T1000 (cell line): ENCODE measurements at places on chromosomes 1 and 21.

DNA sequence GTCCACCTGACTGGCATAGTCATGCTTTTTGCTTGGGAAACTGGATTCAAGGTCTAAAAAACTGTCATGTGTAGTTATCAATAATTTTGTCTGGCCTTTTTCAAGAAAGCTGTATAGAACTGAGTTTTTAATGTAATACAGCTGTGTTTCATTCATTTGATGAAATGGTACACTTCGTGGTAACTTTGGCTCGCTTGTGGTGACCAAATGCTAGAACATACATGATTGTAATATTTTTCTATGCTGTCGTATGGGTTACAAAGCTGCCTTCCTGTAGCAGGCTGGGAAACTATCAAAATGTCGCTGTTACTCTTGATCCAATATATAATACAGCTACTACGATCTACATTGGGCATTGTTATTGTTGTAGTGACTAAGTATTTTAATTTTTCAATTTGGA lies 2.1 kb downstream of the LRRC42 start:
- DNase-seq = no peak

- DNase-seq = no peak
These were observed 16.8 kb upstream of the INTS3 start for GRCh38 chr1:153711026-153711425.

DNA sequence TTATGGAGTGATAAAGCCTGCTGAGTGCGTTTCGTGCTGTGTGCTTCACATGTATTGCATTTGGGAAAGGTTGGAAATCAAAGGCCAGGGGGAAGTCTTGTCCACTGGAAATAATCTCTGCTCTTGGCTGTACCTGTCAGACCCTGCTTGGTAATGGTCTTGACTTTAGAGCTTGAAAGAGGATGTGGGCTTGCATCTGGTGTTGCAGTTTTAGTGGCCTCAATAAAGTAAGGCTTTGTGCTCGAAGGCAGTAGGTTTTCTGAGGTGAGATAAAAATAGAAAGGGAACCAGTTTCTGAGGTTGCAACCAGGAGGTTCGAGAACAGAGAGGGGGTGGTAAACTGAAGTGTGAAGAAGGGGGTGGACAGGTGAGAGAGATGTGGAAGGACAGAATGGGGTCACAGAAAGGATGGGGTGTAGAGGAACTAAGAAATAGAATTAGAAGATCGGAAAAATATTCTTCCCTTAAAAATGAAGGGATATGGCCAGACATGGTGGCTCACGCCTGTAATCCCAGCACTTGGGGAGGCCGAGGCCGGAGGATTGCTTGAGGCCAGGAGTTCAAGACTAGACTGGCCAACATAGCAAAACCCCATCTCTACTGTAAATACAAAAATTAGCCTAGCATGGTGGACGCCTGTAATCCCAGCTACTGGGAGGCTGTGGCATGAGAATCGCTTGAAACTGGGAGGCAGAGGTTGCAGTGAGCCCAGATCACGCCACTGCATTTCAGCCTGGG lies 1.5 kb downstream of the S100PBP start:
- no peak for DNase-seq

GRCh38 chr1:156458181-156458503 lies 42.4 kb downstream of the MEF2D start:
- DNase-seq = no peak

- DNase-seq = no peak
These were observed 11.3 kb downstream of the LRRC47 start for GRCh38 chr1:3785045-3785444.

DNA sequence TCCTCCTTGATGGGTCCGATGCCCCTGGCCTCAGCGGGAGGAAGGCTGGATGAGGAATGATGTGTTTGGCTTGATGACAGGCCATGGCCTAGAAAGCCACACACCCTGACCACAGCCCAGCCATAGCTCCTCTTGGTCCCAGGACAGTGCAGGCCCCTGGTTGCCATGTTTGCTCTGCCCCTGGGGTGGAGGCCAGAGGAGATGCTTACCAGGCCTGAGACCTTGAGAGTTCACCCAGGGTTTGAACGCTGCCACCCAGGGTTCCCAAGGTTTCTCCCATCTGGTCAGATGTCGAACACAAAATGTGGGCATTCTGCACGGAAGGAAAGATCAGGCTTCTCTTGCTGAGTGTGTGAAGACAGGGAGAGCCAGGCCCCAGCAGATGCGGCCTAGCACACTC lies 2.6 kb downstream of the C1orf226 start:
- no peak for DNase-seq

DNA sequence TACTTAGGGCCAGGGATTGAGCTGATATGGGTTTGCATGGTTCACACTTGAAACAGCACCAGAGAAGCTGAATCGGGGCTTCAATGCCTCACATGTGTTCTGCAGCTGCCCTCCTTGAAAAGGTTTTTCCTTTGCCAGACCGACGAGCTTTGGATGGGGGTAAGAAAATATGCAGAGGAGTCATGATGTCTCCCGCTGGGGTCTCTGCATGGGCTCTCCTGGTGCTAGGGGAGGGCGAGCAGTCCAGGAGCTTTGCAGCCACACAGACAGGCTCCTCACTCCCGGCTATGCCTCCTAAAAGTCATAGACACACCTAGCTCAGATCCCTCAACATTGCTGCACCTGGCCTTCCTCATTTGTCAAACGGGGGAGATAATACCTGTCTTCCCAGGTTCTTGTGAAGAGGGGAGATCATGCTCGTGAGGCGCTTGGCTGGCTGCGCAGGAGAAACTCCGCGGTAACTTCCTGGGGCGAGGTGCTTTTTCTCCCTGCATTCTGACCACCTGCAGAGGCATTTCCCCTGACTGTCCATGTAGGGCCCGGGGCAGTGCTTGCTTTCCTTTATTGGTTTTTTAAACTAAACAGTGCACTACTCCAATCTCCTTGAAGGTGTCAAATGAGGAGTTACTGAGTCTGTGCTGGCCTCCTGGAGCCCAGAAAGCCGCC lies 112.4 kb downstream of the PLXNA2 start:
- DNase-seq = no peak

DNA sequence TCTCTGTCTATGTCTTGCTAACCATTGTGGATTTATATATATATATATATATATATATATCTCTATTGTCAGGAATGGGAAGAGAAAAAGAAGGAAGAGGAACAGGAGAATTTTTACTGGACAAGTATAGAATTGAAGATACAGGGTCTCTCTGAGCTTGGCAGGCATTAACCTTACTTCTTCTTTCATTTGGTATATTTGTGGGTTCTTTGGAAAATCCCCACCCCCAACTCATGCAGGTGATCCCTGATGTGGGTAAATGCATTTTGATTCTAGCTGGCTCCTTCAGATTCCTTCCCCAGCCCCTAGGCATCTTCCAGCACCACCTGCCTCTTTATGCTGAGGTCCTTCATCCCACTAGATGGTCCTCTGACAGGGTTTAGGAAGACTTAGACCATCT lies 78.8 kb upstream of the TRABD2B start:
- DNase-seq = no peak

DNA sequence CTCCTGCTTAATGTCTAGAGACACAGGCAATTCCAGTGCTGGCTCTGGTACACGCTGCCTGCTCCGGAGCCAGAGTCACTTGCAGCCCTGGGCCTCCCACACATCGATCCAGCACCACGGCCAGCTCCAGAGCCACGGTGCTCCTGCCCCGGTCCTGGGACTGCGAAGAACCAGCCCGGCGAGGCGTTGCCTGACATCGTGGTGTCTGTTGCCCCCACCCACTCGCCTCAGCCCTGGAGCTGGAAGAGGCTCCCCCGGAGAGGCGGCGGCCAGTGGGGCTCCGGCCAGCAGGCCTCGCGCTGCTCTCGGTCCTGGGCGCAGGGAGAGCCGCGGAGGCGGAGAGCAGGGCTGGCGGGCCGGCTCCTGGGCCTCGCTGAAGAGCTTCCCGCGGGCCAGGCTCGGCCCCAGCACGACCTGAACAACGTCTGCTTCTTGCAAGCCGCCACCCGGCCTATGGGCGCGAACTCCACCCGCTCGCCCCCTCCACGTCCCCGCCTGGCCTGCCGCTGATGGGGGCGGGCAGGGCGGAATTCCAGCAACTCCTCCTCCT lies 364.8 kb downstream of the CEP170 start:
- DNase-seq = peak; percentile 64

GRCh38 chr1:205214756-205215155 lies 3.3 kb upstream of the DSTYK start:
- DNase-seq = no peak

GRCh38 chr1:202968895-202969295 lies 1.8 kb upstream of the CYB5R1 start:
- DNase-seq = no peak

DNA sequence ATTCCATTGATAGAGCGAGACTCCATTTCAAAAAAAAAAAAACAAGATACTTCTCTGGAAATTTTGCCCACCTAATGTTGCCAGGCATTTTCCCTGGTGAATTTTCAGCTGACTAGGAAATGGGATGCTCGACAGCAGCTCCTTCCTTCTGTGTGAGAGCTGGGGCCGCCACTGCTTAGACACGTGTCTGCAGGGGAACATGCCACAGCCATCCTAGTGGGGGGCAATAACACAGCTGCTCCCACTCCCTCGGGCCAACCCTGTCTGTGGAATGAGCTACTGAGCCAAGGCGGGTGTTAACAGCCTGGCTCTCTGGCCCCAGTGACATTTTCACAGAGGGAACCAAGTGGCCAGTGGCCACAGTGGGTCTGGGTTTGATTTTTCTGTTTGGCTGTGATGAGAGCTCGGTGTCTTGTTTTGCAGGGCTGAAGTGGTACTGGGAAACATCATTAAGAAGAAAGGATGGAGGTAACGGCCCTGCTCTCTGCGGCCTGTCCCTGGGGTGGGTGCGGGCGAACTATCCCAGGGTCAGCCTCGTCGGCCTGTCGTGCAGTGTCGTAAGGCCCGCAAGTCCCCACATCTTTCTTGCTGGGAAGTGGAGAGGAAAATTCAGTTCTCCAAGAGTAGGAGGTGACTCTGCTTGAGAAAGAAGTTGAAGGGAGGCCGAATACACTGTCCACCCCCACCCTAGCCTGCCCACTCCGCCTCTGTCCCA lies 39.2 kb downstream of the KCNAB2 start:
- no peak for DNase-seq

DNA sequence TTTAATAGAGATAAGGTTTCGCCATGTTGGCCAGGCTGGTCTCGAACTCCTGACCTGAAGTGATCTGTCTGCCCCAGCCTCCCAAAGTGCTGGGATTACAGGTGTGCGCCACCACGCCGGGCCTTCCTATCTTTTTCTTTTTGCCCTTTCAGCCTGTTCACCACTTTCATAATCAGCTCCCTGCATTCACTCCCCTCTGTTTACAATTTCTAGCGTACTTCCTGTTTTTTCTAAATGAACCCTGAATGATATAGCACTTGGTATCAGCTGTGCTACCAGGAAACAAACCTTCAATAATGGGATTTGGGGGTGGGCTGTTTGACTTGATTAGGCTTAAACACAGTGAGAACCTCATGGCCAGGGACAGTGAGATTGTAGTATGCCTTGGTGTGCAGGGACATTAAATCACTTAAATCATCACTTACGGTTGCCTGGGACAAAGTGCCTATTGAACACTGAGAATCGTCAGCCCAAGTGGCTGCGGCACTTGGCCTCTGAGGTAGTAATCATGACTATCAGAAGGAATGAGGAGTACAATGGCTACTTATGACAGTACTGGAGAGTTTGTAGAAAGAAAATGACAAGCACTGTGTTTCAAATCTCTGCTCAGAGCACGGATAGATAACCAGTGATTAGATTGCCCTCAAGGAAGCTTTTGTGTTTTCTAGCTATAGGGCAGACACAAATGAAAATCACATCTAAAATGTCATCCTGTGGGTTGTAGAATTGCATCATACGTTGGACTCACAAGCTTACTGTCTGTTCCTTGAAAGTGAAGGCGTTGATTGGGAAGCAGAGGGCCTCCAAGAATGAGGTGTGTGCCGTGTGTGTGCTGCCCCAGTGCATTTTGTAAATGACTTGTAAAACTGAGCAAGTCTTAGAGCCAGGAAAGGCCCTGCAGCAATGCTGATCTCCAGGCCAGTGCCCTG lies 661.8 kb downstream of the MATN1 start:
- no peak for DNase-seq

- no peak for DNase-seq
These were observed 61.1 kb upstream of the LAPTM5 start for GRCh38 chr1:30818568-30819243.

DNA sequence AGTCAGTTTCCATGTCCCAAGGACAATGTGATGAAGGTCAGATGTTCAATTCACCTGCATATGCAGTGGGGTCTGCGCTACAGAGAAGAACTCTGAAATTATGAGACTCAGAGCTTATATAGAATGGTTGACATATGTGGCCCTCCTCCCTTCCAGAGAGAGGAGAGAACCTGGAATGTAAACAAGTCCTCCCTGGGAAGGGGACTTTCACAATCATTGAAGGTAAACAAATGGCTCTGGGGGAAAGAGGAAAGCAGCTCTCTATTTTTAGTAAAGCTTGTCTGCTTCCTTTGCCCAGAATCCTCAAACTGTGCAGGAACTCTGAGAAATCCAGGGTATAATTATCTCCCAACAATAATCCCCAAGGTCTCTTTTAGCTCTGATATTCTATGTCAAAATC lies 9.8 kb downstream of the OVGP1 start:
- DNase-seq = no peak

DNA sequence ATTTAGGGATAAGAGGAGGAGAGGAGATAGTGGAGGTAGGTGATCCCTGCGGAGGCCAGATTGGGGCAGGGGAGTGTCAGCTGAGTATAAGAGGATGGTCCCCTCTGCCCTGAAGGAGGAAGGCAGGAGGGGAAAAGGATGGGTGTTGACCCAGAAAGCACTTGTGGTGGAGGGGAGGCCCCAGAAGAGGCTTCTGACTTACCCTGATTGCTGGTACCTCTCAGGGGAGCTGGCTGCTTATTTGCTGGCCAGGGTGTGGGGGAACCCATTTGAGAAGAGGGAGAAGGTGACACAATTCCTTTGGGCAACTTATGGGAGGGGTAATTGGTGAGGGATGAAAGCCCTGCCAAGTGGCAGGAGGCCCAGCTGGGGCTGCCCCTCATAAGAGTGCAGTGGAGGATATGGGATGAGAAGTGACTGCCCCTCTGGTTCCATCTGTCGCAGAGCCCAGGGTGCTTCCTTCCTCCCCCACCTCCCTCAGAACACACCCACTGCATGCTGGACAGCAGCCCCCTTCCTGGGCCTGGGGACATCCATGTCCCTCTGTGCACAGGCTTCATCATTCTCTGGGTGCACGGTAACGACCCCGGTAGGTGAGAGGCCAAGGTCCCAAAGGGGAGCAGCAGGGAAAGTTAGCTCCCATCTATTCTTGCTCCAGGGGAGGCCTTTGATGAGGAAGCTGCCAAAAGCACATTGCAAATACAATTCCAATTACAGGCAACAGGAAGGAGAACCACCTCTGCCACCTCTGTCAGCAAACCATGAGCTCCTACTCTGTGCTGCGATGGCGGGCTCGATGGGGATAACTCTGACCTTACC lies 1.4 kb upstream of the PCSK9 start:
- DNase-seq = no peak

DNA sequence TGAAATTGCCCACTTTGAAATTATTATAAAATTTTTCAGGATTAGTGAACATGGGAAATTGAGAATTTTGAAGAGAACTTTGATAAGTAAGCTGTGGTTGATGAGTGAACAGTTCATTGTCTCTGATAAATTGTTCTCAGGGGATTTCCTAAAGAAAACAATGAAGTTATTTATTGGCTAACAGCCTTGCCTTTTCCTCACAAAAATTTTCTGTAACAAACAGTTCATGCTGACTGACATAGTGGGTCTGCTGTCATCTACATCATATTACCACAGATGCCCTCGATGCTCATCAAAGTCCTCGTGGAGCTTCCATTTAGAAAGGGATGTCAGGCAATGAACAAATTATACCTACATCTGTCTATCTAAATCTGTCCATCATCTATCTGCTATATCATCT lies 113.4 kb downstream of the PTBP2 start:
- no peak for DNase-seq

GRCh38 chr1:153262462-153263157 lies 3.1 kb downstream of the LORICRIN start:
- no peak for DNase-seq
